ENCODE measurements at places on chromosomes 12 and 14.

- DNase-seq = no peak
Measured at GRCh38 chr14:64688811-64689281, 15.4 kb upstream of the PLEKHG3 start.

GRCh38 chr12:88413646-88414045, 166.6 kb downstream of the KITLG start:
- no peak for DNase-seq

GRCh38 chr12:92560713-92561542, 141.9 kb upstream of the PLEKHG7 start:
- no peak for DNase-seq

- no peak for DNase-seq
Measured at GRCh38 chr12:77995436-77996167, 164.9 kb downstream of the NAV3 start.

- DNase-seq = no peak
Measured at GRCh38 chr12:133203344-133204263, 22.3 kb downstream of the ZNF268 start.

DNA sequence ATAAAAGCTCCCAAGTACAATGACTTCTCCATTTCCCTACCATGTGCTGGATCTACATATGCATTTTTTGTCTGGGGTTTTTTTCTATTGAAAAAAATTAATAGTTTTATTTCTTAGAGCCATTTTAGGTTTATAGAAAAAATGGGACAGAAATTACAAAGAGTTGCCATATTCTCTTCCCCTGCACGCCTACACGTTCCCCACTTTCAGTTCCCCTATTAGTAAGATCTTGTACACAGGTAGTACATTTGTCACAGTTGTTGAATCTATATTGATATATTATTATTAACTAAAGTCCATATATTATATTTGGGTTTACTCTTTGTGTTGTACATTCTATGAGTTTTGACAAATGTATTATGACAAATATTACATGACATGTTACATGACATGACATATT, 35.7 kb downstream of the SIX6 start:
- no peak for DNase-seq

DNA sequence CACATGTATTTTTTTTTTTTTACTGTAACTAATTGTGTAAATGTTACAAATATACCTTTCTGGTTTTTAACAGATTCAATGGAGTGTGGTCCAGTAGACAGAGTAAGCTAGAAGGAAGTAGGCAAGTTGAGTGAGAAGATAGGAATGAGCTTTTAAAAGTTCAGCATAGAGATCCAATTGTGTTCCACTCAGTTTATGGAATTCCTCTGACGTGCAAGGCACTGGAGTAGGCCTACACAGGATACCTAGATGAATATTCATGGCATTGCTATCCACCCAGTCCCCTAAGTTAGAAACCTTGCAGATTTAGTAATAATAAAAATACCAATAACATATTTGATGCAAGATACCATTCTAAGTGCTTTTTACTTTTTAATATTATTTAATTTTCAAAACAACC, 225.6 kb upstream of the ARID2 start:
- no peak for DNase-seq

DNA sequence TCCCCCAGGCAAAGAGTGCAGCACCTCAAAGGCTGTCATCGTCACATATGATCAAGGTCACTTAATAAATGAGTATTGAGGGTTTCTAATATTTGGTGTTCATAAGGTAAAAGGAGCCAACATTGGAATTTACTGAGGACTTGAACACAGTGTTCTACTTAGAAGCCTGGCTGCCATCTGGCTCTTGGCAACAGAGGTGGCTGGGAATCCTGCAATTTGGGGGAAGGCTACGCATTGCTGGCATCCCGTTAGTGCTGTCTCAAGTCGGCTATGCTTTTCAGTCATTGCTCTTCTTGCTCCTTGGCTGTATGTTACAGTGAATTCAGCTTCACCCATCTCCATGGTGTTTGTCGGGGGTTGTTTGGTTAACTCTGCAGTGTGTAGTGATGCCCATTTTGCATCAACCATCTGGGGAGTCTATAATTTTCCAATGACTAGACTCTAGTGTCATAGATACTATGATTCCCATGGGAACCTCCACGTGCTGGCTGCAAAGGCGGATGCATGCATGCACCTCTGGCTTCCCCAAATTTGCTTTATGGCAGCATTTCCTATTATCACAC, 12.9 kb upstream of the SLC24A4 start:
- DNase-seq = no peak

GRCh38 chr12:57640175-57641042, 7.4 kb upstream of the B4GALNT1 start:
- DNase-seq = no peak

GRCh38 chr14:100234511-100234910, 4.4 kb upstream of the YY1 start:
- DNase-seq = no peak

GRCh38 chr12:54935235-54935951, 49.2 kb downstream of the TESPA1 start:
- DNase-seq = no peak

- DNase-seq = no peak
Measured at GRCh38 chr14:86652526-86652925, 1122.6 kb downstream of the FLRT2 start.

- no peak for DNase-seq
Measured at GRCh38 chr14:68807987-68808386, 15.1 kb upstream of the ZFP36L1 start.

- DNase-seq = no peak
Measured at GRCh38 chr14:91078095-91078737, 17.8 kb upstream of the RPS6KA5 start.

DNA sequence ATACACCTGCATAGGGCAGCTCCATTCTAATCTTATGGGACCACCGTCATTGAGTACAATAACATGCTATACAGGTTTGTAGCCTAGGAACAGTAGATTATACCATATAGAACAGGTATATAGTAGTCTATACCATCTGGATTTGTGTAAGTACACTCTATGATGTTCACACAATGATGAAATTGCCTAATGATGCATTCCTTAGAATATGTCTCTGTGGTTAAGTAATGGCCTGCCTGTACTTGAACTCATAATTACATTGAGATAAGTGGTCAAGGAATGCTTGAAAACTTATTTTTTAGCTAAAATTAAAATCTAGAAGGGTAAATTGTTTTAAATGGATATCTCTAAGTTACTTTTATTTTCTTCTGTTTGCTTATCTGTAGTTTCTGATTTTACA, 152.7 kb downstream of the SRGAP1 start:
- DNase-seq = no peak

GRCh38 chr12:62481843-62482540, 15.4 kb downstream of the MON2 start:
- no peak for DNase-seq

DNA sequence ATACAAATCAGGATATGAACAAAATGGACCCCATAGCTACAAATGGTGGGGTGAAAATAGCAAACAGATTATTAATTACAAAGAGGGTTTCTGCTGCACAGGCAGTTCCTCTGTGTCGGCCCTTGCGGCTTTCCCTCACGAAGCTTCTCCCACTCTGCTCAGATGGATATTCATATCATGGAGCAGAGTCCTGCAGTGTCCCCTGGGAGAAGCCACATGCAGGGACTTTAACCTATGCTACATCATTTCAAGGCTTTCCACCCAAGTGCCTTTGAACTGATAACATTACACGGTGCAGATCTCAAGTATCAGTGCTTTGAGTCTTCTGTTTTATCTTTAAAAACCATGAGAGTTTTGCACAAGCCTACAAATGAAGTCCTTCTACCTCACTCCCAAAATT, 229.1 kb downstream of the PPM1H start:
- no peak for DNase-seq

GRCh38 chr12:64560396-64561301, 49.6 kb upstream of the RASSF3 start:
- DNase-seq = no peak

DNA sequence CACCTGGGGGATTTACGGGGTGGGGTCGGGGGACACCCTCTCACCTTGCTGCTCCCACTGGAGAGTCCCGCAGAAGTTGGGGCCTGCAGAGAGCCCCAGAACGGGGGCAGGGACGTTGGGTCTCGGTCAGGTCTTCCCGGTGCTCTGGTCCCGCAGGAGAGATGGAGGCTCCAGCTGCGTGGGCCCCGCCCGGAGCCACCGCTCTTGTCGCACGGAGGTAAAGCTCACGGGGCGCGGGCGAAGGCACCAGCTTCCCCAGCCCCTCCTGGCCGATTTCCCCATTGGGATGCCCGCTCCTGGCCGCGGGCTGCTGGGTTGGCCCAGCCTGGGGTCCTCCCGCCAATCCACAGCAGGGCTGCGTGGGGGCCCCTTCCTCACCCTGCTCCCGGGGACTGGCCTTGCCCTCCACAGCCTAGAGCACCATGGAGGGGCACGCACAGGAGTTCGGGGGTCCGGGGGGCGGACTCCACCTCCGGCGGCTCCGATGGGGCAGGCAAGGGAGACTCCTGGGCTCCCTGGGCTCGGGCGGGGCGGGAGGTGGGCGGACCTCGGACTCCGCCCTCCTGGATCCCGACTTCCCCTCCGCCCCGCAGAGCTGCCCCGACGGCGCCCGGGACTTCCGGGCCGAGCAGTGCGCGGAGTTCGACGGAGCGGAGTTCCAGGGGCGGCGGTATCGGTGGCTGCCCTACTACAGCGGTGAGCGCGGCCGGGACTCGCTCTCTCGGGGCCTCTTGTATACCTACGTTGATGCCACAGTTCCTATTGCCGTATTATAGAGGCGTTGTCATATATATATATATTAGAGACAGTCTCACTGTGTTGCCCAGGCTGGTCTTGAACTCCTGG, 8.4 kb downstream of the PAPLN start:
- no peak for DNase-seq

DNA sequence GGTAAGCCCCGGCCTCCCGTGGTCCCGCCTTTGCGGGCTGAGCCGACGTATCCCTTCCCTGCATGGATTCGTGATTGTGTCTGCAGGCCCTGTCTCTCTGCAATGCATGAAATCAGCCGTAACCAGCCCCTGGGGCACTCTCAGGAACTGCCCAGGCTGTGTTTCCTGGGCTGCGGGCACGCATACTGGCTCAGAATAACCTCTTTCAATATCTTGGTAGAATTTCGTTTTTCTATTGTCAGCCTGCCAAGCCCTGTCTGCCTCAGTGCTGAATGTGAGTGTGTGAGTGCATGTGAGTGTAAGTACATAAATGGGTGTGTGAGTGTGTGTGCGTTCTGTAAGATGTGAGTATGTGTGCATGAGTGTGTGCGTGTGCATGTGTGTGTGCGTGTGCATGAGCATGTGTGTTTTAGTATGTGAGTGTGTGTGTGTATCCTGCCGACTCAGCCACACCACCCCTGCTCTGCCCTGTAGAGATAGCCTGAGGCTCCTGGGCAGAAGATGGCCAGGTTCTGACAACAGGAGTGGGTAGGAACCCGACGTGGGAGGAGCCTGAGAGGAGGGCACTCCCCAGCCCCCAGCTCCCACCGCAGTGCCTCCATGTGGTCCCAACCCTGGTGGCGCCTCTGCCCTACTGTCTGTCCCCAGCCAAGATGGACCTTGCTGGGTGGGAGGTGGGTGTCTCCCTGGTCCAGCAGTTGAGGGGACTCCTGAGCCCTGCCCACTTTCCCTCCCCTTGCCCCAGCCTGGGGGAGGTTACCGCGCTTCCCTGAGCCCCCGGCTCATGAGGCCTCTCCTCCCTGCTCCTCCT, 268.8 kb downstream of the ADGRD1 start:
- DNase-seq = no peak

DNA sequence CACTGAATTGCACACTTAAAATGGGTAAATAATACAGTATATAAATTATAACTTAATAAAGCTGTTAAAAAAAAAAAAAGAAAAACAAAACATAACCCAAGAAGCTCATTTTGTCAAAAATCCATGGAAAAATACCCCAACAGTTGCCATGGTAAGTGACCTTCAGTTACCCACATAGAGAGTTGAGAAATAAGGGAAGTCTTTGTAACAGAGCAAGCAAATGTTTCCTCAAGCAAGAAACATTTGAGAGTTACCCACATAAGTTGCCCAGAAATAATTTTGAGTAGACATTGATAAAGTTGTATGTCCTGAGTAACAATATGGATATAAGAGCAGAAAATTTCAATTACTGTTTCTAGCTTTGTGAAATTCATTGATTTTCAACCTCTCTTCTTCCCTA, 227.4 kb downstream of the CCDC59 start:
- DNase-seq = no peak

GRCh38 chr14:77607741-77608302, 8.6 kb downstream of the SPTLC2 start:
- no peak for DNase-seq

DNA sequence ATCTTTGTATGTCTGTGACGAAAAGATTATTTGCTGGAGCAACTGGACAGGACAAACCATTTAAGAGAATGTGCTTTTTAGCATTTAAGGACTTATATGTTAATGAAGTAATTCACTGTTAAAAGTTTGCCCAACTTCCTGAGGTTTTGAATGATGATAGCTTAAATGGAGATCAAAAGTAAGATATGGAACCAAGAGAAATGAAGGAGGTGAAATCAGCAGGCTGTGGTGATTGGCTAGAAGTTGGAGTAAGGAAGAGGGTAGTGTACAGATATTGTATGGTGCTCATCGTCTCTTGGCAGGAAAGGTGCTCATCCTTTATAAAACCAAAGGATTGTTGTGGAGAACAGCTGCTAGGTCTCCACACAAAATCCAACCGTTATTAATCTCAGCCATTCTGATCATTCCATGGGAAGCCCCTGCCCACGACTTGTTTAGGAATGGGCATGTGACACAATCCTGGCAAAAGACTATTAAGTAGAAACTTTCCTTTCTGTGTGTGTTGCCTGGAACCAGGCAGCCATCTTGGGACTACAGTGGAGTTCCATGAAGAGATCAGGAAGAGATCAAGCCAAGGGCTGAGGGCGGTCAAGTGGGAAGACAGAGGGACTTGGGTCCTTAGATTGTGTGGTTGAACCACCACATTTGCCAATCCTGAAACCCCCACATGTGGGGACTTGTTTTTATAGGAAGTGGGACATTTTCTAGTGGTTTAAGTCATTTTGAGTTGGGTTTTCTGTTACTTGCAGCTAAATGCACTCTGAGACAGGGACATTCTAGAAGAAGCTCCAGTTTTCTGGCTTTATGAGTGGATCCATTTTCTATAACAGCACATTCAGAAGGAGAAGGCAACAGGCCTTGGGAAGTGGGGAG, 56.8 kb upstream of the CHST11 start:
- DNase-seq = no peak

GRCh38 chr14:95228240-95228639, 70.9 kb upstream of the DICER1 start:
- no peak for DNase-seq

DNA sequence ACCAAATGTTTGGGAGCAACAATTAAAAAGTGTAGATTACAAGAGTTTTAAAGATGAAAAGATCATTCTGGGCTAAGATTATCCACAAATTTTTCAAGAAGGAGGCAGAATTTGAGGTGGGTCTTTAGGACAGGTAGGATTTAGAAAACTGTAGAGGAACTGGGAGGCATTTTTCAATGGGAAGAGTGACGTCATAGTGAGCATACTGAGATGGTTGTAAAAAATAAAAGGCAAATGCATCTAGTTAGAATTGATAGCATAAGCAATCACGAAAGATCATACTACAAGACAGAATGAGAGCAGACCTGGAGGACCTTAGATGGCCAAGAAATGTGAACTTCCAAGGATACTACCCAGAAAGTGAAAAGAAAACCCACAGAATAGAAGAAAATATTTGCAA, 131.6 kb upstream of the G2E3 start:
- no peak for DNase-seq
